ENCODE measurements at places on chromosomes 3 and 15. TPM values are rescaled to one million over a fixed set of nuclear protein-coding genes. Genes with fewer than 3 reads are reported as not detected.

GOLGA6B gene
- 0.08 TPM for total RNA-seq

SIDT1 gene
- total RNA-seq = 0.90 TPM

CHRNB4 gene
- total RNA-seq = not detected

TMEM212 gene
- total RNA-seq = not detected

FBN1 gene
- total RNA-seq = 172 TPM

LIPH gene
- total RNA-seq = 442 TPM

ST8SIA2 gene
- total RNA-seq = 0.87 TPM

- DNase-seq = no peak
These were observed 5.0 kb downstream of the ZBED2 start for GRCh38 chr3:111590143-111590491.

DNA sequence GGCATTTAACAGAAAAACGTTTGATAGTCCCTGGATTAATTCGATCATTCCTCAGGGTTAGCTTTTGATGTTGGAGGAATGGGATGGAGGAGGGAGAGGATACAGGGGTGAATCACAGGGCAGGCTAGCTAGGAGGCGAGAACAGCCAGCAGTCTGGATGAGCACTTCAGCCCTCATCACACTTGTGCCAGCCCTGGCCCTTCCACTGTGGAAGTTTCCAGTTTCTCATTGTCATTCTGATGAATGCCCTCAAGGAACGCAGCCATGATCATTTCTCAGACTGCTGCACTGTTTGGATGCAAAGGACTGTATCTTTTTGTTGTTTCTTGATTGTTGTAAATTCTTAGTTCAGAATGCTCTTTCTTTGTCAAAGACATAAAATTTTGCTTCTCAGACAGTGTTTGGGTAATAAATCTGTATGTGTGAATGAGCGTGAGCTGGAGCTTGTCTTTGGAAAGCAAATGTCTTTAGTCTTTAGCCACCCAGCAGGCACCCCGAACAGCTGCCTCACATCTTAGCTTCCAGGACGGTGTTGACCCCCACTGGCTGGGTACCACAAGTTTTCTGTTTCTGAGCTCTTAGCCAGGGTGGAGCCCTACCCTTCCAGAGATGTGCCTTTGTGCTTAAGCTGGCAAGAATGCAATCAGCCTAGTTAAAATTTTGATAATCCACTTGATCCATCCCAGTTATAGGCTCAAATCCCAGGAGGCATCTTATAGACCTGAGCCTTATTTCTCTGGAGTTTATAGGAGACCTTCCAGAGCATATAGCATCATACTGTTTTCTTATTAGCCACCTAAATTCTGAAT is 121.1 kb downstream of the PDCD6IP start:
- DNase-seq = no peak

GRCh38 chr15:74406992-74407705 is 26.6 kb downstream of the SEMA7A start:
- peak; percentile 60 for DNase-seq

DNA sequence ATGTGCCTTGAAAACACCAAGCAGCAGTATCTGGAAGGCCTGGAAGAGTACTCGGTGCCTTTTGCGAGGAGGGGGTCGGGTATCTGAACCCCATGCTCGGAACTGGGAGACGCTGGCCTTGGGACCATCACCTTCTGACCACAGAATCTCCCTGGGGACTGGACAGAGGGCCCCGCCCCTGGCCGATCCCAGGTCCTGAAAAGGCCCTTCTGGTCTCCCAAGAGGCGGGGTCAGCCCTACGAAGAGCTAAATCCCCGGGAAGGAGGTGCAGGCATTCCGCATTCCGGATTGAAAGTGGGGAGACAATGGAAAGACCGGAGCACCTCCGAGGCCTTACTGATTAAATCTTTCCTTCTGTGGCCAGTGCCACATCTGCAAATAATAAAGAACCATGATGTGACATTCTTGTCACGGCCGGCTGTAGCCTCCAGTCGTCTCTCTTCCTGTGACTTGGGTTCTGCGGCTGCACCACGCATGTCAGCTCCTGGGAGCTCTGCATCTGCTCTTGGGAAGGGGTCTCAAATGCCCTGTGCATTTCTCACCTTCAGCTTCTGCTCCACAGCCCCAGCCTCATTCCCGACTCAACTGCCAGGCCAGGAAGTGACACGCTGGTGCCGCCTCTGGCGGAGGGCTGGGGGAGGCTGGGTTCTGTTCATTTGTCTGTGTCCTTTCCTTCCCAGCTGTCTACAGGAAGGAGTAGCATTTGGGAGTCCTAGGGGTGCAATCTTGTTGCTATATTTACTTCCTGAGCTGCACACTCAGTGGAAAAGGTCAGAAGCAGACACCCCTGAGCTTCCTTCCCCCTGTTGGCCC is 173.5 kb downstream of the KLF13 start:
- DNase-seq = no peak

- DNase-seq = no peak
These were observed 182.3 kb upstream of the LINGO1 start for GRCh38 chr15:77815015-77815414.

DNA sequence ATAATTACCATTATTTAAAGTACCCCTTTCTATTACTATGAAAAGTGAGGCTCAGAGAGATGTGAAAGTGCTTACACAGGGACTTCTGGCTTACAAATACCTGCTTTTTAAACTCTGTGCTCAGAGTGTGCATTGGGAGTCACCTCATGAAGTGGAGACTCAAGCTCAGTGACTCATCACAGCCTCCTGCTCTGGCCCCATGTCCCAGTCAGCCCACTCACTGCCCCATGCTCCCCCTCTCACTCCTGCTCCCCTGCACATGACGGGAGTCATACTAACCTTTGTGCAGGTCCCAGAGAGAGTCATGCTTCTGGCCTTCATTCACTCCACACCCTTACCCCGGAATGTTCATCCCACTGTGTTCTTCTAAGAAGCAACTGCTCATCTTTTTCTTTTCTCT is 20.2 kb downstream of the CCR1 start:
- peak; percentile 66 for DNase-seq

GRCh38 chr15:73346735-73347312 is 21.9 kb downstream of the HCN4 start:
- peak; percentile 88 for DNase-seq

DNA sequence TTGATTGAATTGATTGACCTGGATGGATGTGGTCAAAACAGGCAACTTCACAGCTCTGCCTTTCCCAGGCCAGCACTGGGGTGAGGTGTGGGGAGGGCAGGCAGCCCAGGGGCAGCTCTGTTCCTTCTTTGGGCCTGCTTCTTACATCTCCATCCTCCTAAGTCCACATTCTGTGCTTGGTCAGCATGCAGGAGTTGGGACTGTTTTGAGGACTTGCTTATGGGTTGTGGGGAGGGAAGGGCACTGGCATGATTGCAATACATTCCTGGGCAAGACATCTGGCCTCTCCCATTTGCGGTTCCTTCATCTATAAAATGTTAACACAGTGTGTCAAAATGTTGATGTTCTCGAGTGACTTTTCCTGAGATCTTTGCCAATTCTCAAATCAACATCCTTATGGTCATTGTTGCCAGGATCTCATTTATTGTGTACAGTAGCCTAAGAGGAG is 84.1 kb downstream of the ST6GAL1 start:
- no peak for DNase-seq

- no peak for DNase-seq
These were observed 7.9 kb downstream of the RPSA start for GRCh38 chr3:39414421-39414907.

GRCh38 chr3:55755516-55756205 is 268.6 kb upstream of the WNT5A start:
- DNase-seq = no peak

GRCh38 chr3:37129871-37130270 is 44.5 kb downstream of the LRRFIP2 start:
- DNase-seq = no peak
